Activated CD4-positive, alpha-beta T cell treated with anti-CD3 and anti-CD28 coated beads, Interleukin-2, amount 50 U/mL, for 1 hour (primary cell): ENCODE measurements at places on chromosomes 4 and X.

DNA sequence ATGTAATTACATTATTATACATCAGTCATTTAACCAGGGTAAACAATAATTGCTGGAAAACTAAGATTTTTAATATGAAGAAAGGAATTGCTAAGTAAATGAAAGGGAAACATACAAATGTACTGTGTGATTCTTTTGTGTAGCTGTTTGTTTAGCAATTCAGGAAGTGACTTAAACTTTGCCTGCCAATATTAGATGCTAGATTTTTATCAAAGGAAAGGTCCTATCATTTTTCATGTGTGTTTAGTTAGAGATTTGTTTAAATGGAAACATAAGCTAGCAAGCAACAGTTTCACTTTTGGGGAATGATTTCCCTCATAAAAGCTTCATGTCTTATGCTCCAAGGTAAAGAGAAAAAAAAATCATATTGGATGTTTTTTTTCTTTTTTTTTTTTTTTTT lies 95.1 kb upstream of the LIMCH1 start:
- no peak for DNase-seq

DNA sequence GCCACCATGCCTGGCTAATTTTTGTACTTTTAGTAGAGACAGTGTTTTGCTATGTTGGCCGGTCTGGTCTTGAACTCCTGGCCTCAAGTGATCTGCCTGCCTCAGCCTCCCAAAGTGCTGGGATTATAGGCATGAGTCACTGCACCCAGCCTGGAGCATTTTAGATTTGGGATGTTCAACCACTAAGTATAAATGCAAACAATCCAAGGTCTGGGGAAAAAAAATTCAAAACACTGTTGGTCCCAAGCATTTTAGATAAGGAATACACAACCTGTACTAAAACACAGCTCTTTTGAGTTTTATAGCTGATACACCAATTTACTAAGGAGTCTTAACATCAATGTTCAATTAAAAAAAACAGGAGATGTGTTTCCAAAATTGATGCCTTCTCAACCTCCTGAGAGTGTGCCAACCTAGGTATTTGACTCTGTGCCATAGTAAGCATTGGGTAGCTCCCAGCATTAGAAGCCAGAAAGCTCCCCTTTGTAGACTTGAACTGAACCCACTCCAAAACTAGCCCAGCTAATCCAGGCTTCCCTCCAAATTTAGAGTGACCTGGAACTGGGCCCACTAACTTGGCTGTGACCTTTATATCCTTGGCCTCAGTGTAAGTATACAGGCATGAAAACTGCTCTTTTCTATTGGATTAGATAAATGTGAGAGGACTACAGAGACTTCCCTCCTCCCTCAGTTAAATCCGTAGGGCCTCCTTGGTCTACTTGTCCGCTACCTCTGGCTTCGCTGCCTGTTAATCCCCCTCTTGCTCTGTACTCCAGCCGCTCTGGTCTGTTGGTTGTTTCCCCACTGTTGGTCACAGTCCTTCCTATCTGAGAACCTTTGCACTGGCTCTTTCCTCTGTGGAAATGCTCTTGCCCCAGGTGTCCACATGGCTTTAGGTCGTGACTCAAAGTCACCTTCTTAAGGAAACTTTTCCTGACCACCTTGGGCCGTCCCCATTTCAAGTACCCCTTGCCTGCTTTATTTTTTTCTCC lies 77.6 kb downstream of the CCKAR start:
- no peak for DNase-seq

DNA sequence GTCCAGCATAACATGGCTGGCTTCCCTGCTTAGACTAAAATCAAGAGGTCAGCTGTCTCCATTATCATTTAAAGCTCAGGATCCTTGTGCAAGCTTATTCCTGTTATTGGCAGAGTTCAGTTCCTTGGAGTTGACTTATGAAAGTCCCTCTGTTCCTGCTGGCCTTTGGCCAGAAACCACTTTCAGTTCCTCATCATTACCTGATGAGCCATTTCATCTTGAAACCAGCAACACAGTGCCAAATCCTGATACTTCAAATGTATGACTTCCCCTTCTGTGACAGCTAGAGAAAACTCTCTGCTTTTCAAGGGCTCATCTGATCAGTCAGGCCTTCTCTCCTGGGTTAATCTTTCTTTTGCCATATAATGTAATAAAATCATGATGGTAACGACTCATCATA lies 110.6 kb upstream of the FSTL5 start:
- no peak for DNase-seq

DNA sequence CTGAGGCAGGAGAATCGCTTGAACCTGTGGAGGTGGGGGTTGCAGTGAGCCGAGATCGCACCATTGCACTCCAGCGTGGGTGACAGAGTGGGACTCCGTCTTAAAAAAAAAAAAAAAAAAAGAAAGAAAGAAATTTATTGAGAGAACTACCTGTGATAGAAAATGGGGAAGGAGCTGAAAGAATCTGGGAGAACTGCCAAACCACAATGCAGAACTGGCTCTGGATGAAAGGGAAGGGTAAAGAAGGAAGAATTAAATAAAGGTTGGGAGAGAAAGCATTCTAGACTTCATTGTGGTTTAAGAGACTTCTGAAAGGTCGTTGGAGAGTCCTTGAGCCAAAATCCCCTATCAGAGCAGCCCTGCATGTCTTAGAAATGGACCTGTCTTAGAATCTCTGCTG lies 567.9 kb upstream of the HTR2C start:
- no peak for DNase-seq

DNA sequence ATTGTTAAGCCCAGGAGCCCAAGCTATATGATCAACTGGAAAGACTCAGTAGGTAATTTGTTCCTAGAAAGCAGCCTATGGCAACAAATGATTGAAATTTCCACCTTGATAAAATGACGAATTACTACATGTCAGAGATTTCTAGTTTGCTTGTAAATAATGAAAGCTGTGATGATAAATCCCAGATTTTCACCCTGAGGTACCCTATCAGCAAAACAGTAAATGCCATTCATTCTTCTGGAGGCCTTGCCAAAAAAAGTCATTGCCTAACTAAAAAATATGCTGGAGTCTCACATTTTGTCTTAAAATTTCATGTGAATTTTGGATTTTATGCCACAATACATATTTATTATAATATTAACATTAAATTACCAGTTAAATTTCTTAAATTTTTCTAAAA lies 71.3 kb downstream of the PPEF2 start:
- no peak for DNase-seq

DNA sequence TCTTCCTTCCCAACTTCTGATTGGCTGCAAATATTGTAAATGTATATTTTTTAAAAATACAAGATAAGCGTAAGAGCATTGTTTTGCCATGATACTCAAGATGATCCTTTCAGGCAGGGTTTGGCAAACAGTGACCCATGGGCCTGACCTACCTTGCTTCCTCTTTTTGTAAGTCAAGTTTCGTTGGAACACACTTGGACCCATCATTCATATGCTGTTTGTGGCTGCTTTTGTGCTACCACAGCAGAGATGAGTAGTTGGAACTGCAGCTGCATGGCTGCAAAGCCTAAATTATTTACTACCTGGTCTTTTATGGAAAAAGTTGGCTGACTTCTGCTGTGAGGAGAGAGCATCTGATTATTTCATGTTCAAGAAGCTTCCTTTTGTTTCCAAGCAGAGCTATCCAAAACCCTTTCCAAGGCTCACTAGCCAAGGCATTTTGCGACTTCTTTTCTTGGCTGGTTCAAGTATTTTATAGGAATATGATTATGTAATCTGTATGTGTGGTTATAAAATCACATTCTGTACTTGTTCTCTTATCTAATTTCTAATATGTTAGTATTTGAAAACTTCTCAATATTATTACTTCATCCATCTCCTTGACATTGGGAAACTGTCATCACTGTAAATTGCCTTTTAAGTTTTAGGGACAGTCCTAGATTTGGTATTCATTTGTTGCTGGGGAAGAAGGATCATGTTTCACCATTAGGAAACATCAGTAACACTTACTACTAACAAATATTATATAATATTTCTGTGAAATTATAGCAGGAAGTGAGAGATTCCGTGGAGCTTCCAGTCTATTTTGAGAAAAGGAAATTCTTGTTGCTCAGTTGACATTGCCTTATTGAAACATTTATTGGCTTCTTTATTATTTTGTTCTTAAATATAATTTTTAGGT lies 109.2 kb downstream of the ARHGAP10 start:
- no peak for DNase-seq

GRCh38 chr4:106595906-106596305 lies 227.3 kb upstream of the GIMD1 start:
- no peak for DNase-seq

GRCh38 chr4:183532821-183533220 lies 28.0 kb downstream of the ING2 start:
- no peak for DNase-seq

DNA sequence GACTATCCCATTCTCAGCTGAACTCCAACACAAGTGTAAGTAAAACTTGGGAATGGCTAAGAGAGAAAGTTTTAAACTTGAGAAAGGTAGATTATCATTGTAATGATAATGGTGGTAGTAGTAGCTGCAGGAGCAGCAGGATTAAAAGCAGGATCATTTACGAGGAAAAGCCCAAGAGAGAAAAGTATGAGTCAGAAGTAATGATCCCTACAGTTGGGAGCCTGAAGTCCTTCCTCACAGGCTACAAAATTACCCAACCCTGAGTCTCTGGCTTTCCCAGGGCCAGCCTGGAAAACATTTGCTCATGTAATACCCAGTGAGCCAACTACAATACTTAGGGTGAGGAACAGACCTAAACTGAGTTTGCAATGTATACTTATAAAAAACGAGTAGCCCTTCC lies 4.4 kb upstream of the PRDM8 start:
- DNase-seq = no peak
